CD8-positive, alpha-beta memory T cell (primary cell): ENCODE measurements at places on chromosomes 4 and X.

DNA sequence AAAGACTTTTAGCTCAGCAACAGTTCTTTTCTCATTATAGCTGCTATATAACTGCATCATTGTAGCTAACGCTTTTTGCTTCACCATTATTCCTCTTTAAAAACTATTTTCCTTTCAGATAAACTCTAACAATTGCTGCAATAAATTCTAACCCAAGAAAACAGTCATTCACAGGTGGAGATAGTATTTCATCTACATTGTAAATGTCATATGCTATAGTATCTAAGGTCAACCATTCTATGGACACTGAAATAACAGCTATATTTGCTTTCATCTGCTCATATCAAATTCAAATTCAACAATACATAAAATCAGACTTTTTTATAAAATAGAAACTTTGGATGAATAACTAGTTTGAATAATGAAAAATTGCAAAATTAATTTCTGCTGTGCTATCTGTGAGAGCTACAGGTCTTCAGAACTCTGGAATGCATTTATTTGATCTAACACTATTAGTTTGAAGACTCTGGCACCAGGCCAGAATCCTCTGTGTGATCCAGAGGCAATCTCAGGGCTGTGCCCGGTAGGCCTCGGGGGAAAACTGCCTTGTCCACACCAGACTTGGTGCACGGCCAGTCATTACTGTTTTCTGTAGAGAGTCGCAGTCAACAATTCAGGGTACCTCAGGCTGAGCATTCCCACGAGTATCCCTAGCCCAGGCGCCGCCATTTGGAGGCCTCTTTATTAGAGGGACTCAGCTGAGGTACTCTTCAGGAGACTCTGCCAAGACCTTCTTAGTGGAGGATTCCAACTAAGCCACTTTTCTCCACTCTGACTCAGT lies 332.4 kb downstream of the SLC7A11 start:
- no peaks in the 10 kb centered on the region for H3K4me1 ChIP-seq
- H3K27me3 ChIP-seq: no peaks in the 10 kb centered on the region
- no peak overlapping the region for H3K27ac ChIP-seq
- no peak overlapping the region for H3K4me3 ChIP-seq

- no peaks in the 10 kb centered on the region for H3K27me3 ChIP-seq
- H3K4me1 ChIP-seq: no peaks in the 10 kb centered on the region
- no peak for DNase-seq
- H3K27ac ChIP-seq: no peak overlapping the region
- no peak overlapping the region for H3K4me3 ChIP-seq
Observed at GRCh38 chrX:97446298-97446882, 562.7 kb downstream of the RPA4 start.

DNA sequence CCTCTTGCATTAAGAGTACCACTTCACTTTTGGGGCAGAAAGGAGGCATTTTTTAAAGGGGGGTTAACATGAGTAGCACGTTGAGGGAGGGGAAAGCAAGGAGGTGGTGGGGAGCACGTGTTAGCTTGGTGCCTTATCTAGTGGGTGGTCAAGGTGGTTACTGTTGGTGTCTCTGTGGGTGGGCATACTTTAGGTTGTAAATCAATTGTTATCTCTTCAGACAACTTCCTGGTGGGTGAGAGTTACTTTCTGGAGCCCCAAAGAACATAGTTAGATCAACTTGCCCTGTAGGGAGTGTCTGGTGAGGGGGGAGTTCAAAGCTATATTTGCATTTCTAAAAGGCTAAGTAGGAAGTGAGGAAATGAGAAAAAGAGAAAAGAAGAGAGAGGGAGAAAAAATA lies 297.7 kb upstream of the CLNK start:
- H3K36me3 ChIP-seq: no peaks in the 10 kb centered on the region
- no peak overlapping the region for H3K4me3 ChIP-seq
- H3K4me1 ChIP-seq: no peaks in the 10 kb centered on the region
- no peak for DNase-seq

DNA sequence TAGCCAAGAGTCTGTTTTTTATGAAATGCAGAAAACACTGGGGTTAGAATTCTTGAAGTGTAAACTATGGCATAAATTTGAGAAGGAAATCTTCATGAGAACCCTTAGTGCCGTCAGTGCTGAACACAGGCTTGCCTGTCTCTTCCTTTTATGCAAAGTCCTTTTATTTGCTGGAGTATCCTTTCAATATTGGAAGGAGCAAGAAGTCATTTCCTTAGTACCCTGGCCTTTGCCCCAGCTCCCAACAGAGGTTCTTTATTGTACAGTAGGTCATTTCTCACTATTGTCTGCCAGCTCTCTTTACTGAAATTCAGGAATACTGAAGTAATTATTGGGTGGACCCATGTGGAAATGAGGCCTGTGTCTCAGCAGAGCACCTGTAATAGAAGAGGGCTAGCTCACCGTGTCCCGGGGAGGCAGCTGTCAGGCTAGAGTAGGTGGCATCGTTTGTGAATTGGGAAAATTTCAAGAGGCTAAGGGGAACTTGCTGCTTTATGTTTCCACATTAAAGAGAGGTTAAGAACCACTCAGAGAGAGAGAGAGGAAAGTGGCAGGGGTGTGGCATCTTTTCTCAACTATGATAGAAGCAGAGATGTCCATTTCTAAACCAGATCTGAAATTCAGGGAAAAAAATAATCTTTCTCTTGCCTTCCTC lies 8.7 kb downstream of the FHDC1 start:
- no peak for DNase-seq
- H3K4me1 ChIP-seq: no peaks in the 10 kb centered on the region
- H3K27me3 ChIP-seq: no peaks in the 10 kb centered on the region
- no peaks in the 10 kb centered on the region for H3K36me3 ChIP-seq
- H3K4me3 ChIP-seq: no peak overlapping the region
- H3K27ac ChIP-seq: no peak overlapping the region

DNA sequence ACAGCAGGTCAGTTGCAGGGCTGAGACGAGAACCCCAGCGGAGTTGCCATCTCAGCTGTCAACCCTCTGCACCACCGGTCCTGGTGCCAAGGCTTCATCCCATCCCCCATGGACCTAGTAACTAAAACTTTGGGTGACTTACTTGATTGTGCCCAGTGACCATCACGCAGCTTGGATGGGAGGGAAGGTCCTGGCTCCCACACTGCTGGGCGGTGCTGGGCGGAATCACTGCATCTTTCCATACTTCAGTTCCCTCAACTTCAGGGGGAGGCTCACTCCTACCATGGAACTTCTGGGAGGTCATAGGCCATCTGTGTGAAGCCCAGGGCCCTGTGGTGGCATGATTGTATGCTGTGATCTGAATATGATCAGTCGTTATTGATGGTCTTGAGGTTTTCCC lies 26.2 kb upstream of the JAKMIP1 start:
- no peak overlapping the region for H3K4me3 ChIP-seq
- no peaks in the 10 kb centered on the region for H3K36me3 ChIP-seq
- H3K27ac ChIP-seq: no peak overlapping the region
- H3K27me3 ChIP-seq: no peaks in the 10 kb centered on the region
- DNase-seq: no peak

DNA sequence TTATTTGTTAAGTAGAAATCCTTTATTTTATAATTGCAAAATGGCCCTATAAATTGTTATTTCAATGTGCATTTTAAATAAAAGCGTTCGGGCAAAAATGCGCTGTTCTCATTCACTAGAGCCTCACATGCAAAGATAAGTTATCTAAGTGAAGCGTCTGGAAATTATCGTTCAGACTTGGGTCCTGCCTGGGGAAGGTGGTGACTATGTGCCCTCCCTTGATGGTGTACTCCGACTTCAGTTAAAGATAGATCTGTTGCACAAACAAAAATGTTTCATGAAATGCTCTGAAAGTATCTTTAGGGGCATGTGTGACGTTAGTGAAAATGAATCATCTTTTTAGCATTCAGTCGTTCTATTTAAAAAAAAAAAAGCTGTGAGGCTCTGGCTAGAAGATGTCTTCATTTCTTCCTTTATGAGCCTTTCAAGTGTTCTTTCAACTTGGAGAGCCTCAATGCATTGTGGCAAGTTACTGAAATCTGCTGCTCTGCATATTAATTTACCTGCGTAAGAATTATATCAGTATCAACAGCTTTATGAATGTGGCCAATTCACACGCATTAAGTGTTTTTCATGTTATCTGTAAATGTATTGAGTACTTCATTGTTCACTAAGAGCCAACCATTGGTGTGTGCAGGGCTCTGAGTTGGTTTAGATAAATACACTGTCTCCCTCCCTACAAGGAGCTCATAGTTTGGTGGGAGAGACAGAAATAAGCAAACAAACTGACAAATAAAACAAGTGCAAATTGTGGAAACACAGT lies 83.0 kb downstream of the AFF1 start:
- H3K27ac ChIP-seq: no peak overlapping the region
- no peaks in the 10 kb centered on the region for H3K27me3 ChIP-seq
- no peak overlapping the region for H3K4me3 ChIP-seq
- peaks cover 50% of the 10 kb centered on the region for H3K4me1 ChIP-seq
- no peaks in the 10 kb centered on the region for H3K36me3 ChIP-seq
- DNase-seq: no peak

DNA sequence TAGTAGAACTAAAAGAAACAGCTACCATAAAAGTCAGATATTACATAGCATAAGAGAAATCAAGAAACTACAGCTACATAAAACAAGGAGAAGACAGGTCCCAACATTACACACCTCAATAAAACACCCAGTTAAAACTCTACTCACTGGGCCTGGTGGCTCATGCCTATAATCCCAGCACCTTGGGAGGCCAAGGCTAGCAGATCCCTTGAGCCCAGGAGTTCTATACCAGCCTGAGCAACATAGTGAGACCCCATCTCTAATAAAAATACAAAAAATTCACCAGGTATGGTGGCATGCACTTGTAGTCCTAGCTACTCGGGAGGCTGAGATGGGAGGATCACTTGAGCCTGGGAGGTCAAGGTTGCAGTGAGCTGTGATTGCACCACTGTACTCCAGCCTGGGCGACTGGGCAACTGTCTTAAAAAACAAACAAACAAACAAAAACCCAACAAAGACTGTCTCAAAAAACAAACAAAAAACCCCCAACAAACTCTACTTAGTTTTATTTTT lies 15.2 kb upstream of the TXLNG start:
- no peaks in the 10 kb centered on the region for H3K27me3 ChIP-seq
- H3K27ac ChIP-seq: no peak overlapping the region
- DNase-seq: no peak
- H3K4me1 ChIP-seq: no peaks in the 10 kb centered on the region
